ENCODE measurements at places on chromosomes 5 and 9. TPM values are rescaled to one million over a fixed set of nuclear protein-coding genes. Genes with fewer than 3 reads are reported as not detected.

The PLPPR1 gene
- total RNA-seq, result 0.42 TPM

DNA sequence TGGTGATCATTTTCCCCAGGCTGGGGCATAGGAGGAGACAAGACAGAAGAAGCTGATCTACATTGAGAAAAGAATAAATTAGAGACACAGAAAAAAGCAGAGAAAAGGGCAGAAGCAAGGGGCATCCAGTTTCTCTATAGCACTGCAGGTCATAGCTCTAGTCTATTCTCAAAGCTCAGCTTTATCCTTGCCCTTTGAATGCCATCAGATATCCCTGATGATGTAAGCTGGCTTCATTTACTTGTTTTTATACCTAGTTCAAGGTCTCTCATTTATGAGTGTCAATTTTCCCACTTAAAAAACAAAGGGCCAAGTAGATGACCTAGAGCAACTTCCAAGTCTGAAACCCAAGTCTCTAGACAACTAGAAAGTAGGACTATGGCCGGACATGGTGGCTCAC is 32.7 kb downstream of the FBXO10 start:
- no peak overlapping the region for H3K27ac ChIP-seq
- H3K36me3 ChIP-seq, result no peaks in the 10 kb centered on the region
- H3K4me3 ChIP-seq, result no peak overlapping the region
- H3K27me3 ChIP-seq, result no peaks in the 10 kb centered on the region
- no peaks in the 10 kb centered on the region for H3K4me1 ChIP-seq
- DNase-seq, result no peak

GRCh38 chr5:29229461-29229860 is 1964.0 kb upstream of the CDH6 start:
- no peak overlapping the region for H3K27ac ChIP-seq
- H3K27me3 ChIP-seq, result no peaks in the 10 kb centered on the region
- no peaks in the 10 kb centered on the region for H3K36me3 ChIP-seq
- DNase-seq, result no peak
- H3K4me1 ChIP-seq, result no peaks in the 10 kb centered on the region
- no peak overlapping the region for H3K4me3 ChIP-seq

GRCh38 chr5:86143837-86144236 is 473.9 kb upstream of the COX7C start:
- peak overlapping the region; percentile 73 for H3K27ac ChIP-seq
- peak; percentile 77 for DNase-seq
- H3K4me1 ChIP-seq, result peaks cover 12% of the 10 kb centered on the region
- H3K27me3 ChIP-seq, result no peaks in the 10 kb centered on the region

GRCh38 chr9:34292552-34292951 is 36.5 kb downstream of the KIF24 start:
- no peaks in the 10 kb centered on the region for H3K36me3 ChIP-seq
- no peak overlapping the region for H3K27ac ChIP-seq
- no peak for DNase-seq
- no peak overlapping the region for H3K4me3 ChIP-seq

DNA sequence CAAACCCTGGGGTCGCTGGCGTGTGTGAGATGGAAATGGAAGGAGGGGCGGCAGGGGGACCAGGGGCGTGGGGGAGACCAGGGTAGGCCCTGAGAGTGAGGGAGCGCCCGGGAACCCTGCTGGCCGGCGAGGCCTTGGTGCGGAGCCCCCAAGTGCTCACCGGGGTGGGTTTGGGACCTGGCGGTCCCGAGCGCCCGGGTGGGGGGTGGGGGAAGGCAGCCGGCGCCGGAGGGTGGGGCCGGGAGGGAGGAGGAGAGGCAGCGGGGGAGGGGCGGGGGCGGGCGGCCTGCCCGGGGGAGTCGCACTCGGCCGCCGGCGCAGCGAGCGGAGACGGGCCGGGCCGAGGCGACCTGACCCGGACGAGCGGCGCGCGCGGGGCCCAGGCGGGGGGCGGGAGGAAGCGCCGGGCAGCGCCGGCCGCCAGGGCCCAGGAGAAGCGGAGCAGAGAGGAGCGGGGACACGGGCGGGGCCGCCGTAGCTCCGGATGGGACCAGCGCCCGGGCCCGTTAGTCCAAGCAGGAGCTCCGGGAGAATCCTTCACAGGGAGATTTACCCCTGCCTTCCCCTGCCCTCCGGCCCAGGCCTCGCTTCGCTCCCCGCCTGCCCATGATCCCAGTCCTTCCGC is at the start of gene NPR2:
Gene NPR2, plus strand, starts transcription at position 295 of the 625 bp plus-strand sequence. CDS start 818 bp downstream, outside the sequence.
- peak within 1 kb of the TSS; percentile 20 for H3K4me3 ChIP-seq
- H3K36me3 ChIP-seq, result no peaks in the 10 kb centered on the region
- peak; percentile 78 for DNase-seq
- peaks cover 17% of the 10 kb centered on the region for H3K4me1 ChIP-seq
- H3K27me3 ChIP-seq, result no peaks in the 10 kb centered on the region

The OLFM1 gene
- 6.3 TPM for total RNA-seq

DNA sequence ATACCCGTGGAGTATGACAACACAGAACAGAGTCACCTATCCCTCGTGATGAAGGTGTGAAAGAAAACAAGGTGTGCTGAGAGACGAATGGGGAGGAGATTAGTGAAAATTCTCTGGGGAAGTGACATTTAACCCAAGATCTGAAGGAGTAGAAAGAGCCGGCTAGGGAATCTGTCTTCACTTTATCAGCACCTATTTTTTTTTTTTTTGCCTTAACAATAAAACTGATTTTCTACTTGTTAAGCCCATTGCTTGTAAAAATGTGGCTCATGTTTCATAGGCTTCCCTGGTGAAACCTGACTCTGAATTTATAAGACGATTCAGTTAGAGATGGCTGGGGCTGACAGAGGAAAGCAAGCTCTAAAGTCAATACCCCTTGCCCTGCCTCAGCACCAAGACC is 322.6 kb upstream of the MSX2 start:
- H3K36me3 ChIP-seq, result no peaks in the 10 kb centered on the region
- no peak for DNase-seq
- peaks cover 3% of the 10 kb centered on the region for H3K4me1 ChIP-seq
- H3K27ac ChIP-seq, result no peak overlapping the region
- H3K4me3 ChIP-seq, result no peak overlapping the region

- DNase-seq, result no peak
- no peaks in the 10 kb centered on the region for H3K27me3 ChIP-seq
- no peaks in the 10 kb centered on the region for H3K36me3 ChIP-seq
- no peaks in the 10 kb centered on the region for H3K4me1 ChIP-seq
- no peak overlapping the region for H3K27ac ChIP-seq
- no peak overlapping the region for H3K4me3 ChIP-seq
Measured at GRCh38 chr5:12242950-12243888, 339.0 kb upstream of the CTNND2 start.

DNA sequence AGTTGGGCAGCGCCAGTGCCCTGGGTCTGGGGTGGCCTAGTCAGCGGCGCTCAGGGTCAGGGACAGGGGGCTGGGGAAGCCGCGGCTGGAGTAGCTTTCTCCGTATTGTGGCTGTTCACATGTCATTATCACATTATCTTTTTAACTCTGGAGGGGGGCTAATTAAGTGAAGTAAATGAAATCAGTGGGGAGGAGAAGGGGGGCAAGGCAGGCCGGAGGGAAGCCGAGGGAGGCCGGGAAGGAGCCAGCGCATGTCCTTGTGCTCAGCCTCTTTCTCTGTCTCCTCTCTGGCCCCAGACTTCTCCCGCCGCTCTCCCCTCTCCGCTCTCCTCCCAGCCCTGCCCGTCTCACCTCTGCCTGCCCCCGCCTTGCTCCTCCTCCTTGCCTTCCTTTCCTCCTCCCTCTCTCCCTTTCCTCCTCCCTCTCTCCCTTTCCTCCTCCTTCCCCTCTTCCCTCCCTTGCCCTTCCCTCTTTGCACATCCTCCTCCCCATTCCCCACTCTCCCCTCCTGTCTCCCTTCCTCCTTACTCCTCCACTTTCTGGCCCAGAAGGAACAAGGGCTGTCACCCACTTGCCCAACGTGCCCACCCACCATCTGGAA is 38.7 kb downstream of the ASS1 start:
- no peaks in the 10 kb centered on the region for H3K27me3 ChIP-seq
- no peaks in the 10 kb centered on the region for H3K36me3 ChIP-seq
- no peak for DNase-seq
- H3K27ac ChIP-seq, result no peak overlapping the region
- peaks cover 8% of the 10 kb centered on the region for H3K4me1 ChIP-seq
- no peak overlapping the region for H3K4me3 ChIP-seq

GRCh38 chr9:125752070-125752628 is 5.0 kb downstream of the PBX3 start:
- peak overlapping the region; percentile 67 for H3K4me3 ChIP-seq
- peaks cover 61% of the 10 kb centered on the region for H3K4me1 ChIP-seq
- no peaks in the 10 kb centered on the region for H3K36me3 ChIP-seq
- peak overlapping the region; percentile 28 for H3K27ac ChIP-seq
- H3K27me3 ChIP-seq, result no peaks in the 10 kb centered on the region

The TTLL11 gene
- 4.7 TPM for total RNA-seq

DNA sequence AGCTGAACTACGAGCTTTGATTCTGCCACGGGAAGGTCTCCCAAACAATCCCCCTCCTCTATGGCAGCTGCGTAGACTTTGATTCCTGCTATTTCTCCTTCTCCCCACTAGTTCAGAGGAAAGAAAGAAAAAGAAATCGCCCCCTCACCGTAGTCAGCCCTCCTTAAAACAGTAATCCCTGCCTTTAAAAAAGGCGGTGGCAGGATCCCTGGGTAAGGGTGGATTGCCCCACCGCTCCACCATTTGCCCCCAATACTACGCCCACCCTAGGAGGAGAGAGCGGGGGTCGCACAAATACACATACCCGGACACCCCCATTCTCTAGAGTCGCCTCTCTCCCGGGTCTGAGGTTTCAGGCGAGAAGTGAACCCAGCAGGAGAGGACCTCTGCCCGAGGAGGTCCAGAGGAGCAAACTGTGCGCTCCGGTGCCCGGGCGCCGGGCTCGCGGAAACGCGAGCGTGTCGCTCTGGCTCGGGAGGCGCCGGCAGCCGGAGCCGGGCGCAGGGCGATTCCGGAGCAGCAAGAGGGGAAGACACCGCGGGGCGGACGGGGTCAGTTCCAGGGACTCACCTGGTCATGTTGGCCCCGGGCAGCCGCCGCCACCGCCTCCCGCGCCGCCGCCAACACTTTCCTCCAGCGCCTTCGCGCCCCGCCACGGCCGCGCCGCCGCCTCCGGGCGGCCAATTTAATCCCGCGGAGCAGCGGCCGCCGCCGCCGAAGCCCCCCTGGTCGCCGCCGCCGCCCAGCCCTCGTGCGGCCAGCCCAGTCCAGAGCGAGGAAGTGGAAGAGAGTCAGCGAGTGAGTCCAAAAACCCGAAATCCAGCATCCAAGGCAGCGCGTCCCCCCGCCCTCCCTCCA is 1057.7 kb upstream of the DMAC1 start:
- H3K4me1 ChIP-seq, result peaks cover 32% of the 10 kb centered on the region
- H3K4me3 ChIP-seq, result peak overlapping the region; percentile 86
- H3K36me3 ChIP-seq, result peaks cover 4% of the 10 kb centered on the region
- peak; percentile 25 for DNase-seq

- DNase-seq, result no peak
- no peaks in the 10 kb centered on the region for H3K4me1 ChIP-seq
- H3K27ac ChIP-seq, result no peak overlapping the region
- no peaks in the 10 kb centered on the region for H3K27me3 ChIP-seq
Measured at GRCh38 chr5:116273448-116274242, 188.8 kb downstream of the COMMD10 start.

The PRDM9 gene
- total RNA-seq, result not detected

GRCh38 chr5:169139480-169140050 is 161.4 kb downstream of the SLIT3 start:
- H3K4me3 ChIP-seq, result no peak overlapping the region
- no peaks in the 10 kb centered on the region for H3K27me3 ChIP-seq
- no peaks in the 10 kb centered on the region for H3K36me3 ChIP-seq
- peak; percentile 60 for DNase-seq
- peaks cover 7% of the 10 kb centered on the region for H3K4me1 ChIP-seq
- no peak overlapping the region for H3K27ac ChIP-seq

DNA sequence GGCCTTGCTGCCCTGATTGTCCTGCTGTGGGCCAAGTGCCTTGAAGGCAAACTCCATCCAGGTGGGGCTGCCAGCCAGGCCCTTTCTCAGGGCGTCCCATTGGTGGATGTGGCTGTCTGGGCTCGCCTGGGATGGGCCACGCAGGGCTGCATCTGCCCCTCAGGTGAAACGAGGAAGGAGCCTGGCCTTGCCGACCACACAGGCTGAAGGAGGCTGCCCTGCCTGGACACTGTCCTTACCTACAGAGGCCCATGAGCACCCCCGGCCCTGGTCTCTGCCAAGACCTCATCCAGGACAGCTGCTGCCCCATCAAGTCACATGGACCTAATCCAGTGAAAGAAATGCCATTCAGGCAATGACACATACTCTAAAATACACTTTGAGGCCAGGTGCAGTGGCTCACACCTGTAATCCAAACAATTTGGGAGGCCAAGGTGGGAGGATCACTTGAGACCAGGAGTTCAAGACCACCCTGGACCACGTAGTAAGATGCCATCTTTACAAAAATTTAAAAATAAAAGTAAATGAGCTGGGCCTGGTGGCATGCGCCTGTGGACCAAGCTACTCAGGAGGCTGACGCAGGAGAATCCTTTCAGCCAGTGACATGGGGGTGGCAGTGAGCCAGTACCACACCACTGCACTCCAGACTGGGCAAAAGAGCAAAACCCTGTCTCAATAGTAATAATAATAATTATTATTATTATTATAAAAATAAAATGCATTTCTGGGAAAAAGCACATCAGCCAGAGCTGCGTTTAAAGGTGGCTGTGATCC is 33.9 kb downstream of the PNPLA7 start:
- H3K27ac ChIP-seq, result no peak overlapping the region
- H3K4me3 ChIP-seq, result no peak overlapping the region
- H3K27me3 ChIP-seq, result no peaks in the 10 kb centered on the region
- no peaks in the 10 kb centered on the region for H3K36me3 ChIP-seq
- no peaks in the 10 kb centered on the region for H3K4me1 ChIP-seq

The ECSCR gene
- not detected for total RNA-seq

DNA sequence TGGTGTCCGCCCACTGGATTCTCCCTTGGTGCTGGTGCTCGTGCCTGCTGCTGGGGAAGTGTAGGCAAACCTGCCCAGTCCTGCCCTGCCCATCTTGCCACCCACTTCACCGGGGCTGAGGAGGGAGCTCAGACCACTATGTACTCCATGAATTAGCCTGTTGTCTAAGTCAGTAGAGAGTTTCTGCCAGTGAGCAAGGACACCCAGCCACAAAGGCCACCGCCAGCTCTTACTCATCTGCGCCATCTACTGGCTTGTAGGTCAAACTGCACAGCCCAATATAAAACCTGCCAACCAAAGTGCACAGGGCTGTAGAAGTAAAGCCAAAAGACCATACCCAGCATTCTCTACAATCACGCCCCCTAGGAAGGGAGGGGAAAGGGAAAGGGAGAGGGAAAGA is 102.3 kb downstream of the GLIS3 start:
- no peaks in the 10 kb centered on the region for H3K27me3 ChIP-seq
- no peak overlapping the region for H3K27ac ChIP-seq
- H3K4me1 ChIP-seq, result no peaks in the 10 kb centered on the region
- peak; percentile 14 for DNase-seq
- H3K36me3 ChIP-seq, result no peaks in the 10 kb centered on the region
- no peak overlapping the region for H3K4me3 ChIP-seq

The F2R gene
- 13.4 TPM for total RNA-seq

GRCh38 chr9:105957830-105958229 is 263.5 kb downstream of the TMEM38B start:
- no peaks in the 10 kb centered on the region for H3K4me1 ChIP-seq
- no peak overlapping the region for H3K27ac ChIP-seq
- no peaks in the 10 kb centered on the region for H3K27me3 ChIP-seq
- no peak for DNase-seq
- H3K4me3 ChIP-seq, result no peak overlapping the region
- no peaks in the 10 kb centered on the region for H3K36me3 ChIP-seq

All from cardiac muscle cell (in vitro differentiated cells and primary cell).